Mesothelial cell of epicardium (in vitro differentiated cells): ENCODE measurements at places on chromosomes 6 and 20. TPM values are rescaled to one million over a fixed set of nuclear protein-coding genes. Genes with fewer than 3 reads are reported as not detected.

Gene ZBTB46
- total RNA-seq, result 11.3 to 11.6 TPM (median 11.6 TPM) in 3 replicates

Gene CNR1
- total RNA-seq, result 6.2 to 6.9 TPM (median 6.3 TPM) in 3 replicates

Gene SHLD1
- 10.0 to 11.9 TPM (median 11.6 TPM) in 3 replicates for total RNA-seq

Gene KCNB1
- 0.51 to 1.1 TPM (median 0.52 TPM) in 3 replicates for total RNA-seq

Gene HLA-DRA
- total RNA-seq, result not detected in 3 replicates

Gene PNPLA1
- total RNA-seq, result 0.14 TPM in 1 of 3 replicates, not detected in the others

Gene APOM
- total RNA-seq, result 2.4 to 3.4 TPM (median 3.1 TPM) in 3 replicates

Gene COL19A1
- 0.18 to 0.43 TPM (median 0.25 TPM) in 3 replicates for total RNA-seq

Gene LINC00237
- not detected in 3 replicates for total RNA-seq

Gene TMEM244
- not detected in 3 replicates for total RNA-seq

Gene TXNDC5
- 120 to 127 TPM (median 126 TPM) in 3 replicates for total RNA-seq

Gene KCNG1
- total RNA-seq, result 40.8 to 44.3 TPM (median 44.2 TPM) in 3 replicates

Gene GPR31
- not detected in 3 replicates for total RNA-seq

Gene MOXD1
- 110 to 113 TPM (median 111 TPM) in 3 replicates for total RNA-seq

Gene HLA-DQA2
- total RNA-seq, result not detected in 3 replicates

Gene CEP85L
- 20.6 to 23.5 TPM (median 23.1 TPM) in 3 replicates for total RNA-seq

Gene PNLDC1
- 0.16 to 0.33 TPM (median 0.23 TPM) in 3 replicates for total RNA-seq

Gene TTBK1
- total RNA-seq, result 0.29 to 0.34 TPM (median 0.29 TPM) in 3 replicates

Gene ZNF334
- total RNA-seq, result 31.8 to 34.5 TPM (median 32.5 TPM) in 3 replicates

Gene ARFGAP1
- 193 to 210 TPM (median 208 TPM) in 3 replicates for total RNA-seq

Gene CLDN20
- total RNA-seq, result not detected in 3 replicates

Gene TCF21
- total RNA-seq, result 4.7 to 5.3 TPM (median 5.0 TPM) in 3 replicates

Gene PHF3
- 64.8 to 69.5 TPM (median 67.1 TPM) in 3 replicates for total RNA-seq

Gene TASP1
- total RNA-seq, result 19.5 to 22.8 TPM (median 19.7 TPM) in 3 replicates

Gene C6orf118
- 0.24 to 0.27 TPM in 2 of 3 replicates, not detected in the other for total RNA-seq

Gene COL10A1
- not detected in 3 replicates for total RNA-seq

Gene ENPP1
- total RNA-seq, result 6.6 to 7.2 TPM (median 6.8 TPM) in 3 replicates

Gene GSTA2
- not detected in 3 replicates for total RNA-seq

Gene GPX5
- total RNA-seq, result not detected in 3 replicates

Gene CASS4
- total RNA-seq, result 0.67 to 0.78 TPM (median 0.72 TPM) in 3 replicates

Gene CCM2L
- total RNA-seq, result 0.16 to 0.38 TPM in 2 of 3 replicates, not detected in the other

Gene GRIK2
- 2.9 to 4.1 TPM (median 3.2 TPM) in 3 replicates for total RNA-seq

Gene MMP24
- total RNA-seq, result 0.99 to 1.3 TPM (median 1.1 TPM) in 3 replicates

Gene GJA10
- total RNA-seq, result not detected in 3 replicates

Gene CLPSL2
- total RNA-seq, result not detected in 3 replicates

Gene SLC52A3
- 0.25 to 0.36 TPM (median 0.29 TPM) in 3 replicates for total RNA-seq

Gene ENPP4
- total RNA-seq, result 4.8 to 5.2 TPM (median 5.1 TPM) in 3 replicates

Gene FRK
- 4.9 to 5.2 TPM (median 5.1 TPM) in 3 replicates for total RNA-seq

Gene TGM2
- total RNA-seq, result 32.4 to 35.7 TPM (median 35.3 TPM) in 3 replicates

Gene UST
- total RNA-seq, result 5.9 to 6.6 TPM (median 6.3 TPM) in 3 replicates

Gene SAPCD1
- 8.7 to 12.8 TPM (median 11.6 TPM) in 3 replicates for total RNA-seq

Gene MEP1A
- 0.16 TPM in 1 of 3 replicates, not detected in the others for total RNA-seq
